ENCODE measurements at places on chromosomes 3 and 15.
A peak's percentile ranks its signal among the peaks of the same experiment; 100 is the strongest.

GRCh38 chr3:99659951-99660350, 21.6 kb downstream of the COL8A1 start:
- DNase-seq: no peak

DNA sequence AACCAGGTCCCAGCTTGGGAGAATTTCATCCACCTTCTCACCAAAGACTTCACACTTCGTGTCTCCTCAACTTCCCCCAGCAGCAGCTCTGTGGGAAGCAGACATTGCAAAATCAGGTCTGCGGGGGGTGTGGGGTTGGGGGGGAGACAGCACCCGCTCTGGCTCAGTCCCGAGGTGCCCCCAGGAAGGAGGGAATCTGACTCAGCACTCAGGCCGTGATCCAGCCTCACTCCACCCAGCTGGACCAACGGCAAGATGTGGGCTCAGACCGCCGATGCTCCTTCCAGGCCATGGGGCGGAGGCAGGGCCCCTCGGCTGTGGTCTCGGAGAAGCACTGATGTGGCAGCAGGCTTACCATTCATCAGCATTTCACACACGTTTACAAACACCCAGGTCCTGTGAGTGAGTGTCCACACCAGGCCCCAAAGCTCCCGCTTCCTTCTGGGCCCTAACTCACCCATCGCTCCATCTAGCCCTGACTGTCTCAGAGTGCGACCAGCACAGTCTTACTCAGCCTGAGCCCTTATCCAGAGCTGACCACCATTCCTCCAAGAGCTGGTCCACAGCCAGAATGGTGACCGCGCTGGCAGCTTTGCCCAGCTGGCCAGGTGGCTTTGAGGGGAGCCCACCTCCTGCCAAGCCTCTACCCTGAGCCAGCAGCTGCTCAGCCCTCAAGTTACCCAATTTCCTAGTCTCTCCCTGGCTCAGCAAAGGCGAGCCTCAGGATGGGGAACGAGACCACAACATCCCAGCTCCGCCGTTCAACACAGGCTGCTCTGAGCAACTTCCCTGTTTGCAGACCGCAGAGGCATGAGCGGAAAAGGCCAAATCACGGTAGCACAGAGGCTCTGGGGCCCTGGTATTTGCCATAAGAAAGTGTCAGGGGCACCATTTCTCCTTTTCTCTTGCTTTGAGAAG, 3.3 kb downstream of the STAB1 start:
- DNase-seq: no peak

DNA sequence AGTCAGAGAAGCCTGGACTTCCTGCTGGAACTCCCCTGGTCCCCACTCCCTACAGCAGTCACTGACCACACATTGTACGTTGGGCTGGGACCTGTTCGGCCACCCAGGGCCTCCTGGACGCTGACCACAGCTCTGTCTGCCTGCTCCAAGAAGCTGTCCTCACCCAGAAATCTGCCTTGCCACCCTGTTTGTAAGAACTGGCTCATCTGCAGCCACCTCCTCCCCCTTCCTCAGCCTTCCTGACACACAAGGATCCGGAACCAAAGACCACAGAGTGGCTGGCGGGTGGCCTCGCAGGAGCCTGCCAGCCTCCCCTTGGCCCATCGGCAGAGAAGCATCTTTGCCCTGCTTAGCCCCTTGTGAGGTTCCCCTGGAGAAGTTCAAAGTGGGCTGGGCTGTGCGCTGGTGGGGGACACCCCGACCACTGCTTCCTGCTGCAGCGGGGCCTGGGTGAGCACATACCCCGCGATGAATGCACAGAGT, 91.9 kb downstream of the PCSK6 start:
- DNase-seq: no peak

GRCh38 chr3:100269410-100270214, 8.8 kb downstream of the TBC1D23 start:
- DNase-seq: no peak

GRCh38 chr3:188680189-188680588, 491.6 kb upstream of the TPRG1 start:
- DNase-seq: no peak

- DNase-seq: no peak
Observed at GRCh38 chr3:58556761-58557221, 19.8 kb upstream of the ACOX2 start.

DNA sequence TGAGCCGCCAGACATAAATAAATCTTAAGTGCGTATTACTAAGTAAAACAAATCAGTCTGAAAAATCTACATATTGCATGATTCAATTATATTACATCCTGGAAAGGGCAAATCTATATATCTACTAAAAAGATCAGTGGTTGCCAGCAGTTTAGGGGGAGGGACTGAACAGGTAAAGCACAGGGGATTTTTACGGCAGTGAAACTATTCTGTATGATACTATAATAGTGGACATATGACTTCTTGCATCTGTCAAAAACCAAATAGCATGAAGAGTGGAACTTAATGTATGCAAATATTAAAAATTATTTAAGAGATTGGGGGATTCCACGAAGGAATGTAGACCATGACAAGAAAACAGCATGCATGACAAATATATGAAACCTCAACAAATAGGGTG, 111.6 kb downstream of the MYO9A start:
- DNase-seq: no peak

DNA sequence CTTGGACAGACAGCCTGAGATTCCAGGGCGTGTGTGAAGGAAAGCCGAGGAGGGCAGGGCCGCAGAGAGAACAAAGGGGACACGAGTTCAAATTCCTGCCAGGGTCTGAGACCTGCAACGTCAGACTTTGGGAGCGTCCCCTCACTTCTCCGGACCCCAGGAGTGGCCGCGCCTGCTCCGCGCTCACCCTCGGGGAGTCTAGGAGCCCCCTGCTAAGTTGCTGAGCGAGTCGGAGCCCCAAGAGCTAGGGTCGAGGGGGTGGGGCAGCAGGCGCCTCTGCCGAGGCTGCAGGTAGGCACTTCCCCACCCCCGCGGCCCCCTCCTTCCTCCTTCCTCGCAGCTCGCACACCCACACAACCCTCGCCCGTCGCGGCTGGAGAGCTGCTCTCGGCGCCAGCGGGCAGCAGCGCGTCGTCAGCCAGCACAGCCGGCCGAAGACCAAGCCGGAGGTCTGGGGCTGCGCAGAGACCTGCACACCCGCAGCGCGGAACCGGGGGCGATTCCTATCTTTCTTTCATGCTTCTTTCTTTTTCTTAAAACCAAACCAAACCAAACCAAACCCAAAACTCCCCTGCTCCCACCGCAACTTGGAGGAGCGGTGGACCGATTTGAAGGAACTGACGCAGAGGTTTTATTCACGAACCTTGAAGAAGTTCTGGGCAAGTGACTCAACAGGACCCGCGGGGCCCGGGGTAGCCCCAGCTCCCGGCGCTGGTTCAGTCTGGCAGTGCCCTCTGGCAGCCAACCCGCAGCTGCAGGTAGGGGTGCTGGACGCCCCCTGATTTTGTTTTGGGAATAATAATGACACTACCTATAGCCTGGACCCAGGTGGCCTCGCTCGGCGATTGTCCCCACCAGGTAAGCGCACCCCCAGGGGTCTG, at the start of gene ANKRD34C:
TSS of gene ANKRD34C (plus strand) at position 352 of the 881 bp plus-strand sequence. CDS start 10,563 bp downstream, outside the sequence.
- DNase-seq: peak; percentile 69

DNA sequence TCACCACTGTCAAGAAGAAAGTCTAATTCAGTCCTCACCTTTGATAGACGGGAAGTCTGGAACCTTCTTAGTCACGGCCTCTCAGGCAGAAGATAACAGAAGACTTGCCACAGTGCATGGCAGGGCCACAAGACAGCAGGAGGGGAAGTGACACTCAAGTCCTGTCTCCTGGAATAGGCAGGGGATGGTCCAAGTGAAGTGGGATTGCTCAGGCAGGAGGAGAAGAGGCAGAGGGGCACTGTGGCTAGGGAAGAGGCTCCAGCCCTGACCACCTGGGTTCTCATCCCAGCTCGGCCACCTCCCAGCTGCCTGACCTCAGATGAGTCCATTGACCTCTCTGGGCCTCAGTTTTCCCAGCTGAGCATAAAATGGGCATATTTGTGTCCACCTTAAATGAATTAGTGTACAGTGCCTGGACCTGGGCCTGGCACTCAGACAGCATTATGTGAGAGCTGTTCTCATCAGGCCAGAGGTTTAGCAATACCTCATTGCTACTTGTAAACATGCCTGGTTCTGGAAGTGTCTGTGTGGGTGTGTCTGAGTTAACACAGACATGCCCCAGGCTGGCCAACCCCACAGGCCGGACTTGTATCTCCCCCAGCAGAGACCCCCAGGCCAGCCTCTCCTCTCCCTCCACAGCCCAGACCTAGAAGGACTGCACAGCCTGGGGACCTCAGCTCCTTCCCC, 11.5 kb upstream of the PCSK6 start:
- no peak for DNase-seq

DNA sequence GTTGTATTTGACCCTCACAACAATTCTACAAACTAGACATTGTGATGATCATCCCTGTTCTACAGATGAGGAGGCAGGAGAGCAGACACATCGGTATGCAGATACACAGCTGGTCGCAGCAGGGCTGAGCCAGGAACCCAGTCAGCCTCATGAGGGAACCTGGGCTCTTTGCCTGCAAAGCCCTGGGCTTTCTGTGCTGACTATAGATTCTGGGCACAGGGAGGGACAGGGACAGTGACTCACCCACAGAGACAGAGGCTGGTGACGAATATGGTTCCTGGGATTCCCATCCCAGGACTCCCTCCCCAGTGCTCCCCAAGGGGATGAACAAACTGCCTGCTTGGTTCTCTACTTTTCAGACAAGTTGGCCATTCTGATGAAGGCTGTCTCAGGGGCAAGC, 3.8 kb upstream of the CAMP start:
- no peak for DNase-seq

GRCh38 chr15:99738021-99738847, 5.0 kb upstream of the LYSMD4 start:
- DNase-seq: no peak

DNA sequence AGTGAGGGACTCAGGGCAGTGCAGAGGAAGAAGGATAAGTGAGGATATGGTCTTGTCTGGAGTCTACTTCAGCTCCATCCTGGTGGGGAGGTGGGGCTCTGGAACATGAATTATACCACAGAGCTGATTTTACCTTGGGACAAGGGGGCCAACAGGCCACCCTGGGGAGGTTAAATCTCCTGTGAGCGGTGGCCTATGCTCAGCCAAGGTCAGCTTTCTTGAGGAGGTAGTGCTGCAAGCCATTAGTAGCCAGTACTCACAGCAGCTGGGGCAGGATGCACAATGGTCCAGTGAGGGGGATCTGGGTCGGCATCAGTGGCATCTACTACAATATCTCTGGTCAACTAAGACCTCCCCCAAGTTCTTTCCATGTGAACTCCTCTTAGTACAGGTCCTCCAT, 49.7 kb downstream of the XYLB start:
- no peak for DNase-seq

GRCh38 chr3:20353286-20353685, 167.3 kb upstream of the SGO1 start:
- no peak for DNase-seq

GRCh38 chr15:43446344-43446743, 46.6 kb downstream of the TP53BP1 start:
- no peak for DNase-seq

GRCh38 chr15:64216730-64217428, 54.1 kb upstream of the PPIB start:
- DNase-seq: no peak

GRCh38 chr3:61796088-61796680, 234.8 kb downstream of the PTPRG start:
- DNase-seq: peak; percentile 29

GRCh38 chr3:65597226-65597951, 441.3 kb downstream of the MAGI1 start:
- DNase-seq: peak; percentile 95

GRCh38 chr15:89993349-89993748, 7.8 kb upstream of the ZNF710 start:
- DNase-seq: no peak

DNA sequence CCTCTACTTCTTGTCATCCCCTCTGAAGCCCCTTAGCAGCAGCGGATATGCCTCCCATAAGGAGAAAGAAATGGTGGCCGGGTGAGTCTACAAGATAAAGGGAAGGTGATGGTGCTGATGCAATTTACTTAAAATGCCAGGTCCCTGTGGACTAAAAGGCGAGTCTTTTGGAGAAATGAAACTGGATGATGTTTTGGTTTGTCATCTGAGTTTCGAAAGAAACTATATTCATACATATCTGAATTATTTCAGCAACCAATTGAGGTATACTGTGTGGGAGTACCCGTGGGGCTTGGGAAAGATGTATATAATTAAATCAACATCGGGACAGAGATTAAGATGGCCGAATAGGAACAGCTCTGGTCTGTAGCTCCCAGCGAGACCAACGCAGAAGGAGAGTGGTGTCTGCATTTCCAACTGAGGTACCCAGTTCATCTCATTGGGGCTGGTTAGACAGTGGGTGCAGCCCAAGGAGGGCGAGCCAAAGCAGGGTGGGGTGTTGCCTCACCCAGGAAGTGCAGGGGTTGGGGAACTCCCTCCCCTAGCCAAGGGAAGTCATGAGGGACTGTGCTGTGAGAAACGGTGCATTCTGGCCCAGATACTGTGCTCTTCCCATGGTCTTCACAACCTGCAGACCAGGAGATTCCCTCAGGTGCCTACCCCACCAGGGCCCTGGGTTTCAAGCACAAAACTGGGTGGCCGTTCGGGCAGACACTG, 210.6 kb upstream of the CHRM5 start:
- DNase-seq: no peak

DNA sequence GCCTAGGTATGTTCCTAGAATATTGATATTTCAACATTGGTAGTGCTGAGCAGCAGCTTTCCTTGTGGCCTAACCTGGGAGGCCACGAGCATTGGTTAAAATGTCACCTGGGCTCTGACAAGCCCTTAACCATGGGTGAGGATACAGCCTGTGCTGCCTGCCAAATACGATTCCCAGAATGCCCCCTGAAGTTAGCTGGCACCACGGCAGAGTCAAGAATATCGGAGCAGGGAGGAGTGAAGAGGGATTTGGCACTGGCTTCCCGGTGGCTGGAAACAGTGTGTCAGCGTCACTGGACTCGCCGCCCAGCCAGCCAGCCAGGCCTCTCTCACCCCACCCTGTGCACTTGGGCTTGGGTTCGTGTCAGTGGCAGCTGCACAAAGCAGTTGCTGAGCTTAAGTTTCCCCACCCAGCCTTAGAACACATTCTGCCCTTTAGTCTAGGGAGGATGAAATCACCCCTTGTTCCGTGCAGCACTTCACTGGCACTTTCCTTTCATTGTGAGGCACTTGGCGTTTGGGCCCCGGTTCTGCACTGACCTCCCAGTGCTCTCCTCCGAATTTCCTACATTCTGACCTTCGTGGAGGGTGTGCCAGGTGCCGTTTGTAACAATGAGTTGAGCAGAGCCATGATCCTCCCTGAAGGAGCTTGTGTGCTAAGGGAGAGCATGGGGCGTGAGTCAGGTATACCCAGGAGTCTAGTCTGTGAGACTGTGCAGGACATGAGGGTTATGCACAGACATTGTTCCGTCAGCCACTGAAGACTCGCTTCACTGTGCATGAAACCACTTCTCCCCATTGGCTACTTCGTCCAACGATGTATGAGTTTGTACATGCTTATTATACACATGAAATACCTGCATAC, 152.8 kb upstream of the BHLHE40 start:
- no peak for DNase-seq

GRCh38 chr3:66344848-66345578, 124.2 kb downstream of the SLC25A26 start:
- DNase-seq: no peak

DNA sequence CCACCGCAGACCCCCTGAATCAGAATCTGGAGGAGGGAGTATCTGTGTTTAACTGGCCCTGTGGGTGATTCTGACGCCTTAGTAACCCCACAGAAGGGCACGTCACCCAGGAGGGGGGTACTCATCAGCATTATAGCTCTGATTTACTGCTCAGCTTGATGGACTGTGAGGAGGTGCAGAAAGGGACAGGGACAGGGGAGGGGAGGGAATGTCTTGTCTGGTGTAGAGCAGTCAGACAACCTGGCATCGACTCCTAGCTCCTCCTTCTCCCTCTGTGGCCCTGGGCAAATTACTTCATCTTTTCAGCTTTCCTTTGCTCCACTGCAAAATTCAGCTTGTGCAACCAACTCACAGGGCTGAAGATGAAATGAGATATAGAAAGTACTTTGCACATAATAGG, 42.3 kb upstream of the GLCE start:
- DNase-seq: no peak
